Stimulated activated naive CD8-positive, alpha-beta T cell treated with anti-CD3 and anti-CD28 coated beads, Interleukin-15, amount 100 ng/mL, for 72 hours (primary cell): ENCODE measurements at places on chromosomes 2 and 18.

- DNase-seq, result no peak
These were observed 3.6 kb downstream of the ALK start for GRCh38 chr2:29917781-29918180.

DNA sequence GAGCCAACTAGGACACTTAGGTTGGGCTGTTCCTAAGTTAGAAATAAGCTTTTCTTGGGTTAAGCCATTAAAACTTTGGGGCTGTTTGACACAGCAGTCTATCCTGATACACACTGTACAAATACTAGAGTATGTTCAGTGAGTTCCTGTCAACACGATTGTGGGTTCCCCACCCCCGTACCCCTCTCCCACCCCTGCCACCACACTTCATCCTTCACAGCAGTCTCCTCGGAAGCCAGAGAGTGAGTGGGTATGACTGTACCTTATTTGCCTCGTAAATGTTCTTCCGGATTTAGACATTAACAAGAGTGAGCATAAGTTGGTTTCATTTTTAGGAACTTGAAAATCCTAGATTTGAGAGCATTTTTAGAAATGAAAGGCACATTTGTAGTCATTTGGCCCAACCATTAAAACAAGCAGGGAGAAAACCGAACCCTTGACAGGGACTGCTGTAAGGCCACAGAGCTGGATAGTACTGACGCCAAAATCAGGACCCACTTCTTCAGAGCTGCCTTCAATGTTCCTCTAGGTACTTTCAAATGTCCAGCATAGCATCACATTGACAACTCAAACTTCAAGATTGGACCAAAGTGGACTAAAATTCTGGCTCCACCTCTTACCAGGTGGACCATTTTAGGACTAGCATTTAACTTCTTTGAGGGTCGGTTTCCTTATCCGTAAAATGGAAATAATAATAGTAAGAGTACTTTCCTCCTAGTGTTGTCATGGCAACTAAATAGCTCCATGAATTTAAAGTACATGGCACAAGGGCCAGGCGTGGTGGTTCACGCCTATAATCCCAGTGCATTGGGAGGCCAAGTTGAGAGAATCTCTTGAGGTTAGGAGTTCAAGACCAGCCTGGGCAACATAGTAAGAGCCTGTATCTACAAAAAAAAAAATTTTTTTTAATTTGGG lies 166.3 kb upstream of the SERTAD2 start:
- peak; percentile 26 for DNase-seq

GRCh38 chr2:22485486-22485885 lies 899.5 kb upstream of the KLHL29 start:
- no peak for DNase-seq

- DNase-seq, result no peak
These were observed 61.8 kb downstream of the COMMD1 start for GRCh38 chr2:61967262-61967661.

- DNase-seq, result no peak
These were observed 73.2 kb downstream of the TGFA start for GRCh38 chr2:70480468-70480867.

DNA sequence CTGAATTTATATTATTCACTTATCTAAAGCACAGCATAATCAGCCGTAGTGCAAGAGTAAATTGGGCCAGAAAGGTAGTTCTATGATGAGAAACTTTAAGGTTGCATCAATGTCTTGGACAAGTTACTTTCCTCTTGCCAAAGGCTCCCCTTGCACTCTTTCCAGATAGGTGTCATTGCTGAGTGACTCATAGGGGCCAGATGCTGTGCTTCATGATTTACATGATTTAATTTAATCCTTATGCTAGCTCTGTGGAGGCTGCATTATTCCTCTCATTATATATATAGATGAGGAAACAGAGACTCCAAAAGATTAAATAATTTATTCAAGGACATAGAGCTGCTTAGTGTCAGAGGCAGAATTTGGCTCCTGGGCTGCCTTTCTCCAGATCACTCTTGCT lies 5.0 kb downstream of the CFAP221 start:
- no peak for DNase-seq

GRCh38 chr2:240795916-240796510 lies 24.0 kb downstream of the KIF1A start:
- no peak for DNase-seq

DNA sequence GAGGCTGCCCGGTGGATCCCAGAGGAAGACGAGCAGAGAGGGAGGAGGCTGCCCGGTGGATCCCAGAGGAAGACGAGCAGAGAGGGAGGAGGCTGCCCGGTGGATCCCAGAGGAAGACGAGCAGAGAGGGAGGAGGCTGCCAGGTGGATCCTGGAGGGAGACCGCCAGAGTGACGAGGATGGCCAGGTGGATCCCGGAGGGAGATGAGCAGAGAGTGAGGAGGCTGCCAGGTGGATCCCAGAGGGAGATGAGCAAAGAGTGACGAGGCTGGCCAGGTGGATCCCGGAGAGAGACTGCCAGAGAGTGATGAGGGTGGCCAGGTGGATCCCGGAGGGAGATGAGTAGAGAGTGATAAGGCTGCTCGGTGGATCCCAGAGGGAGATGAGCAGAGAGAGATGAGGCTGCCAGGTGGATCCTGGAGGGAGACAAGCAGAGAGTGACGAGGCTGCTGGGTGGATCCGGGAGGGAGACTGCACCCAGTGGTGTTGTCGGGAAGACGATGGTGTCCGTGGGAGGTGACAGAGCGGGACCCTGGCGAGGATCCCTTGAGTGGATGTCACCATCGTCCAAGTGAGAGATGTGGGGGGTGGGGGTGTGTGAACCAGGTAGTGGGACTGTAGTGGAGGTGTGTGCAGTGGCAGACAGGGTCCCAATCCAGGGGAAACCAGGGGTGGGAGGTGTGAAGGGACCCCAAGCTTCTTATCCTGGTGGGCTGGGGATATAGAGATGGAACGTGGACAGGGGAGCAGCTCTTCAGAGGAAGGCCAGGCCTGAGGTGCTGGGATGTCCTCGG lies 22.3 kb downstream of the DCDC2C start:
- no peak for DNase-seq

GRCh38 chr2:162545254-162545653 lies 201.3 kb downstream of the GCA start:
- DNase-seq, result no peak

GRCh38 chr2:192016265-192016664 lies 169.4 kb upstream of the CAVIN2 start:
- no peak for DNase-seq

GRCh38 chr2:10019174-10019573 lies 24.2 kb upstream of the KLF11 start:
- DNase-seq, result no peak

DNA sequence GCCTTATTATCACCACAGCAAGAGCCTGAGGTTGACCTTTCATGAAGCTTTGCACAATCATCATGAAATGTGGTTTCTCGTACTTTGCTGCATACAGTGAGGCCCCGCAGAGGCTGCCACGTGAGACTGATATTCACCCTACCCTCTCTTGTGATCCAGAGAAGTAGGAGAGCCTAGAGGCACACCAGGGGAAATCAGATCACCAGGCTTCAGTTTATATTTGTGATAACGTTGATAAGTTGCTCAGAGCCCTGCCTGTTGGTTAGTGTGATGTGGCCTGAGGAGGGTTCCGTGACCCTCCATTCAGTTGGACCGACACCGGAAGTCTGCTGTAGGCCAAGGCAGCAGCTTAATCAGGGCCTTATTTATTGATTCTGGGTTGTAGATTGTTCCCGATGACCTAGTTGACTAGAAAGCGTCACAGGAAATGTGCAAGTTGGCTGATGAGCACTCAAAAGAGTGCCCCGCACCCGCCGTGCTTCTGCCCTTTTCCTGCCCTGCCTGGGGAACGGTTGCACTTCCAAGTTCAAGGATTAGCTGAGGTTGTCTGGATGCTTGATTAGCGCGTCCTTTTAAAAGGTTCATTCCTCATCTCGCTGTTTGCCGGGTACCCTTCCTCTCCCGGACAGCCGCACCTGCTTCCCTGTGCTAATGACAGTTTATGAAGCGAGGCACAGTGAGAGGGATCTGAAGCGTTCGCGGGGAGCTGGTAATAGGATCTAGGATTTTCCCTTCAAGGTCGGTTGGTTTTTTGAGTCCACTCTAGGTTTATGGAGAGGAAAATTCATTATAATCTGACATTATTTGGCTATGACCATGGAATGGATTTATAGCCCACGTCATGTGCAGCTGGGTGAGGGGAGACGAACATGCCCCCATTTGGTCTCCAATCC lies 146.4 kb downstream of the SH3RF3 start:
- no peak for DNase-seq

GRCh38 chr2:1687254-1687653 lies 57.1 kb downstream of the PXDN start:
- no peak for DNase-seq

GRCh38 chr2:236376566-236377244 lies 112.5 kb upstream of the ASB18 start:
- no peak for DNase-seq

DNA sequence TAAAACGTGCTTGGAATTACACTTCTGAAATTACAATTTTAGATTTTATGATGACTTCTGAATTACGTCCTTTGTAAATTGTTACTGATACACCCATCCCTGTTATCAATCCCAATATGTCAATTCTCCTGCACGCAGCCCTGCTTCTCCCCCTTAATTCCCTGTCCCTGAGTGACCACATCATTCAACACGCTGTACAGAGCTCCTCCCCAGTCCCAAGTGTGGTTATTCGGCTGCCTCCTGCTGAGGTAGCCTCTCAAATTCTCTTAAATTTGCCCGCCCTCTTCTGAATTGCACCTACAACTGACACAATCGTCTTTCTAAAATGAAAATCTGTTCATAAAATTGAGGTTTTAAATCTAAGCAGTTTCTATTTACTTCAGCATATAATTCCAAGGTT lies 10.1 kb downstream of the SERPINB8 start:
- no peak for DNase-seq

DNA sequence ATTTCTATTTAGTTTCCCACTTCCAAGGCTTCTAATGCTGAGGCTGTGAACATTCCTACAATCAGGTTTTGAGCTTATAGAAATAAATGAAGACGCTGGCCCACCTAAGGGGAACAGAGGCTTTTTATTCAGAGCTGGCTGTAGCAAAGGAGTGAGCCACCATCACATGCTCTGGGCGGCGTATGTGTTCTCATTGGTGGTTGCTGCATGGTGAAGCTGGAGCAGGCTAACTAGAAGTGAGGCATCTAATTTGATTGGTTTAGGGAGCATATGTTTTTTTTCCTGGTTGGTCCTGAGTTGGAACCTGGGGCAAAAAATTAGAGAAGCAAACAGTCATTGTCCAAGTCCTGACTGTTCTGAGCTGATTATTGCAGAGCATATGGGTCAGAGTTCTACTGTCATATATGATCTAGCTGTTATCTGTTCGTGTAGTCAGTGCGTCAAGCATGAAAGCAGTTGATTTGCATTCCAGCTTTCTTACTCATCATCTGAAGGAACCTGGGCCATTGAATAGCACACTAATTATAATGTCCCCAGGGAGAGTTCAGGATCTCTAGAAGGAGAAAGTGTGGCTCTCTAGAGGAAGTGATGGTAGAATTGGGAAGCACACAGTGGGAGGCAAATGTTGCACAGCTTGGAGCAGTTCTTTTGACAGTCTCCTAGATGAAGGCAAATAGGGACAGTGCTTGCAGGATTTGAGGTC lies 279.6 kb downstream of the PARD3B start:
- no peak for DNase-seq

DNA sequence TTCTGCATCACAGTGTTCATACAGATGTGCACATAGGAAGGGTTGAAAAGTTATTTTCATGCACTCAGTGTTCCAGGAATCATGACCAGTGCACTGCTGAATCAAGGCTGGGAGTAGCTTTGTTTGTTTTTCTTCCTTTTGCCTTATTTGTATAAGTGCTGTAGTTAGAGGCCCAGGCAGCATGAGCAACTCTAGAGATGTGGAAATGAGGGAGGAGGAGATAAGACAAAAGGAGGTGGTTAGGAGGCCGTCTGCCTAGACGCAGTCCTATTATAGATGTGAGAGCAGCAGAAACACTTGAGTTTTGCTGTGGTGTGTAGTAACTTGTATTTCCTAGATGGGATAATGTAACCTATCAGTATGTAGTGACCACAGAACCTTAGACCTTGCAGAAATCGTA lies 264.3 kb upstream of the RASGRP3 start:
- DNase-seq, result no peak
